ENCODE measurements at places on chromosomes 4 and X.
A peak's percentile ranks its signal among the peaks of the same experiment; 100 is the strongest.

- DNase-seq, result no peak
Measured at GRCh38 chrX:45850775-45851433, 650.2 kb upstream of the DIPK2B start.

DNA sequence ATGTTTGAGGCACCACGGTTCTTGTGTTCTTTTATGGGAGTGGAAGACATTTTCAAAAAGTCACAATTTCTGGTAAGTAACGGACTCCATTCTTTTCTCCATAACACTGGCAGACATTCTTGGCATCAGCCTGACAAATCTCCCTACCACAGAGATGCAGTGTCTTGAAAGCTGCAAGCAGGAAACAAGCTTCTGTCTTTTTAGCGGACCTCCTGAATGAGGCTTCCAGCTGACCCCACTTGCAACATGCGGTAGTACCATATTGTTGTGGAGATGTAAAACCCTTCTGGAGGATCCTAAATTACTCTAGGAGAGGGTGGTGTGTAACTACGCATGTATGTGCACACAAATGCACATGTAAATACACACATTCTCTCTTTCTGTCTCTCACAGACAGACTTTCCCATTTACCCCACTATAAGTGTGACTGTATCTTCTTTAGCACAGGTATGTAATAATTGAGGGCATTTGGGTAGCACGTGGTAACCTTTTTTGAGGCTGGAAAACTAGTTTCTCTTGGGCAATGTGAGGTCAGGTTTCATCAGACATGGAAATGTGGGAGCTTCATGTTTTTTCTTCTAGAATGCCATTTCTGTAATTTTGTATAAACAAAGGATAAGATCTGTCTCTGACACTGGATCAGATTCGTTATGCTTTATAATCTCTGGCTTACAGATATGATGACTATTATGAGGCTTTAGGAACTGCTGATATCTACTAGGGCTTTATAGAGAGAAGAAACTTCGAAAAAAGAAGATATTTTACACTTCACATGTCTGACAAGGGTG is 130.1 kb downstream of the MGST2 start:
- no peak for DNase-seq

GRCh38 chr4:7185487-7186030 is 6.8 kb upstream of the SORCS2 start:
- no peak for DNase-seq

DNA sequence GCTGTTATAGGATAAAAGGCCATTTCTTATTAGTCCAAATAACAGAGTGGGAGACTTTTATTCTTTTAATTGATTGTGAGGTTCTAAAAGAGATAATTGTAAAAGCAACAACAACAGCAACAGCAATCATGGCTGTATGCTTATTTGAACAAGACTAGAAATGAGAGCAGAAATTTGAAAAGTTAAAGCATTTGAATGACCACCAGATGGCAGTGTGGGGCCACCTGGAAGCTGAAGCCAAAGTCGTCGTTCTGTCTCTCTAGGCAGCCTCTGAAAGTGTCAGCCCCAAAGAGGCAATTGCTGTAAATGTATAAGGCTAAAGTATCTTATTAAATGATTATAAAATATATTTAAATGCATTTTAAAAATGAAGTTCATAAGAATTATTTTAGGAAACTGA is 42.2 kb downstream of the SH2D1A start:
- DNase-seq, result peak; percentile 68

GRCh38 chr4:25310066-25310802 is 2.3 kb upstream of the ZCCHC4 start:
- no peak for DNase-seq

DNA sequence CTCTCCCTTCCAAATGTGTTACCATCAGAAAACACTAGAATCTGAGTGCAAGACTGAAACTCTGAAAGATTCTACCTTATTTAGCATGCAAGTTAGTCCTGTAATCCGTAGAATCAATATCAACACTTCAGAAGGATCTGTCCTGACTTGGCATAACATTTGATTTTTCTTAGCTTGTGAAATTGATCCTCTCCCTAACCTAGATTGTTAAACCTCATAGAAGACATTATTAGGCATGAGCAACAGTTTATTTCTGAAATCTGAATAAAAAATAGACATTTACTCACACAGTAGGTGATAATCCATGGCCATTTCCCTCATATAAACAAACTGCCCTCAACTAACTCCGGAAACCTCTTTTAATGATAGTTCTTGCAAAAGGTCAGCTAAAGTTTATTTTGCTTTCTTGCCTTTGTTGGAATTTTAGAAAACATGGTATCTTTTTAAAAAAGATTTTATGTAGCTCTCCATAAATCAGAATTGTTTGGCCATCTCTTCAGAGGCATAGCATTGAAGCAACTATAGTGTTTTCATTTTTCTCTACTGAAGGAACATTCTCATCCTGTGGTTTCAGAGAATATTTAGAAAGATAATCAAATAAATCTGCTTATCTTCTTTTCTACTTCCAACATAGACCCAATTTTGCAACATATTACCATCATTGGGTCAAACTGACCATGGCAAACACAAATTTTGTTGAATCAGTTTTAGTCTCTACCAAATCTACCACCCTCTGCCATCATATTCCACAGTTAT is 38.5 kb upstream of the PDLIM5 start:
- no peak for DNase-seq

DNA sequence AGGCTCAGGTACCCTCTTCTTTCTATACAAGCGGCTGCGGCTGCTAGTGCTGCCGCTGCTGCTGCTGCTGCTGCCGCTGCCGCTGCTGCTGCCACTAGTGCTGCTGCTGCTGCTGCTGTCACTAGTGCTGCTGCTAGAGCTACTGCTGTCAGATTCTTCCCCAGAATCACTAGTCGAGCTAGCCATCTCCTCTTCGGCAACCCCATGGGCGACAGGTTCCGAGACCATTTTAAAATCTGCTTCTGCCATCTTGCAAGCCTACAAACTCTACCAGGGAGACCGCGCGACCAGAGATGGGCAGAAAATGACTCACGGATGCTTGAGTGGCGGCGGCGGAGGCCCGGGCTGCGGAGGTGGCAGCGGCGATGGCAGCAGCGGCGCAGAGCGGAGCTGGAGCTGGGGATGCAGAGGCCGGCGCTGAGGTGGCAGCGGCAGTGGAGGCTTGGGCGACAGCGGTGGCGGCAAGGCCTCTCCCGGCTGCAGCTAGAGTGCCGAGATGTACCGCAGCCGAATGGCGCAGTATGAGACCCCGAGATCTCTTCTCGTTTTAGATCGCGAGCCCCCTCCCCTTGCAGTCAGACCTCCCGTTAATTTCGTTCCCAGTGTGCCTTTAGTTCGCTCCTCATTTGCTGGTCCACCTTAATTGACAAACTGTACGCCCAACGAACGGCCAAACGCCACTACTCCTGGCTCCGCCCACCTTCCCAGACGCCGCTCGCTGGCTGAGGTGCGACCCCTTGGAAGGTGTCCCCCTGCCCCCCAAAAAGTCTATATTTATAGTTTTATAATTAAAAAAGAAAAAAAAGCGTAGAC is at the start of gene NAP1L3:
TSS of gene NAP1L3 (minus strand) at position 523 of the 813 bp plus-strand sequence. CDS start at position 249, 274 bp downstream.
- peak; percentile 81 for DNase-seq

Data from head of caudate nucleus (tissue), 42 donors.